ENCODE measurements at places on chromosomes 5 and 9. TPM values are rescaled to one million over a fixed set of nuclear protein-coding genes. Genes with fewer than 3 reads are reported as not detected.

- H3K4me3 ChIP-seq, result peak overlapping the region; percentile 73
- H3K27me3 ChIP-seq, result no peaks in the 10 kb centered on the region
- H3K36me3 ChIP-seq, result no peaks in the 10 kb centered on the region
- peaks cover 15% of the 10 kb centered on the region for H3K4me1 ChIP-seq
These were observed 544 bp downstream of the ADAMTS6 start for GRCh38 chr5:65481171-65481581.

DNA sequence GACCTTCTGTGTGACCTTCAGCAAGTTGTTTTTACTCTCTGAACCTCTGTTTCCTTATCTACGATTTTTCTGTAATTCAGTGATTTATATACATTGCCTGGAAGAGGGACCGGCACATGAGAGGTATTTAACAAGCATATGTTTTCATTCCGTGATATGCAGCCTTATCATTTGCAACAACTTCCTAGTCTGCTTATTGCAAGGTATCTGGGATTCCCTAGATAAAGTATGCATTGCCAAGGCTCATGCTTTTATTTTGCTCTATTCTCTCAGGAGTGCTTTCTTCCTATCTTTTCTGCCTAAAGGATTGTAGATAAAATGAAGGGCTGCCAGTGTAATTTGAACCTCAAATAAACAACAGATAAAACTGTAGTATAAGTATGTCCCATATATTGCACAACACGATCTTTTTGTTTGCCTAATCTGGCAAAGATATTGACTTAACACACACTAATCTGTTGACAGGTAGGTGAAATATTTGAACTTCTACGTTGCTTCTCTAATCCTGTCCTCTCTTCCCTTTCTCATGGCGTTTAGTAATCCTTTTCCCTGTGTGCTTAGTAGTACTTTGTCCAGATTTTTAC lies 377.2 kb upstream of the TNC start:
- no peaks in the 10 kb centered on the region for H3K36me3 ChIP-seq
- no peaks in the 10 kb centered on the region for H3K27me3 ChIP-seq
- H3K27ac ChIP-seq, result no peak overlapping the region

- no peak overlapping the region for H3K4me3 ChIP-seq
- H3K27ac ChIP-seq, result no peak overlapping the region
- no peaks in the 10 kb centered on the region for H3K27me3 ChIP-seq
- no peak for DNase-seq
- H3K4me1 ChIP-seq, result no peaks in the 10 kb centered on the region
- H3K36me3 ChIP-seq, result no peaks in the 10 kb centered on the region
These were observed 134.5 kb downstream of the FRMD3 start for GRCh38 chr9:83403527-83404238.

Gene GDF9
- total RNA-seq, result 0.46 TPM

- no peaks in the 10 kb centered on the region for H3K36me3 ChIP-seq
- no peak overlapping the region for H3K27ac ChIP-seq
These were observed 10.0 kb upstream of the ZNF483 start for GRCh38 chr9:111514967-111515366.
